ENCODE measurements at places on chromosomes 7 and 10.
A peak's percentile ranks its signal among the peaks of the same experiment; 100 is the strongest.

DNA sequence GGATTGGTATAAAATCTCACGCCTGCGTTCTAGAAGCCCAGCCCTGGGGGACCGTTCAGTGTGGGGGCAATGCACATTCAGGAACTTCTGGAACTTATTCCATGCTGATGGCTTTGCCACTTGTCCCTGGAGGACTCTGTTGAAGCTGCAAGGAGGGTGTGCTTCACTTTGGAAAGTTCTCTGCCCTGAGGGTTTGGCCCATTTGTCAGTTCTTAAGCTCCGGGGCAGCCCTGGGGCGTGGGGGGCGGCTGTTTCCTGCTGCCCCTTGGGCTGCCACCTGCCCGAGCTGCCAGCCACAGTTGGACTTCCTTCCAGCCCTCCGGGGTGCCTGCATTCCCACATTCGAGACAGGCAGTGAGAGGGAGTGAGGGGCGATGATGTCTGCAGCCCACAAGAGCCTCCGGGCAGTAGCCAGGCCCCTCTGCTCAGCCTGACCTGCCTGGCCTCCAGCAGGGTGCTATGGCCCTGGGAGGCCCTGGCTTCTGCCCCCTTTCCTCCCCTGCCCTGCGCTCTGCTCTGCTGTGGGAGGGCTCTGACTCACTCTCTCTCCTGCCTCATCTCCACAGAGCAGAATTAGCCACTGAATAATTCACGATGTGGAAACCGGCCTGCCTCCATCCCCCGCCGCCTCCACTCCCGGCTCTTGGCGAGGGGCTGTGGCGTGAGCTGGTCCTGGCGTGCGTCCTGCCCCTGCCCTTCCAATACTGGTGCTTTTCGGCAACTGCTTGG, 1.9 kb downstream of the TTYH3 start:
- peak; percentile 73 for DNase-seq

GRCh38 chr7:97021747-97022490, 2.7 kb downstream of the DLX5 start:
- DNase-seq, result no peak

GRCh38 chr7:50610521-50611277, 45.5 kb upstream of the DDC start:
- peak; percentile 78 for DNase-seq

- DNase-seq, result no peak
Measured at GRCh38 chr10:13847201-13847631, 260.5 kb downstream of the PRPF18 start.

GRCh38 chr10:22742678-22743077, 28.3 kb upstream of the PIP4K2A start:
- no peak for DNase-seq

DNA sequence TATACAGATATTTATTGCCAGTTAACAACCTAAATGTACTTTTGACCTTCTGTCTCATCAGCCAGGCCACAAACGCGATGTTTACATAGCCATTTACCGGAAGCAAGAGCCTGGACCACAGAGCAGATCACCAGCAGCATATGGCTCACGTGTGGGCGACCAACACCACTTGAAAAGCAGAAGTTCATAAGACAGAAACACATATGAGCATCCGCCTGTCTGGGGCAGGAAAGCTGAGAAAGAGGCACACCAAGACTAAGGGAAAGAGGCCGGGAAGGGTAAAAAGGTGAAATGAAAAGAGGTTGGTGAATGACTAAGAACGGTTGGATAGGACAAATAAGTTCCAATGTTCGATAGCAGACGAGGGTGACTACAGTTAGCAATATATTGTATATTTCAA, 1.3 kb downstream of the ABCB1 start:
- no peak for DNase-seq

DNA sequence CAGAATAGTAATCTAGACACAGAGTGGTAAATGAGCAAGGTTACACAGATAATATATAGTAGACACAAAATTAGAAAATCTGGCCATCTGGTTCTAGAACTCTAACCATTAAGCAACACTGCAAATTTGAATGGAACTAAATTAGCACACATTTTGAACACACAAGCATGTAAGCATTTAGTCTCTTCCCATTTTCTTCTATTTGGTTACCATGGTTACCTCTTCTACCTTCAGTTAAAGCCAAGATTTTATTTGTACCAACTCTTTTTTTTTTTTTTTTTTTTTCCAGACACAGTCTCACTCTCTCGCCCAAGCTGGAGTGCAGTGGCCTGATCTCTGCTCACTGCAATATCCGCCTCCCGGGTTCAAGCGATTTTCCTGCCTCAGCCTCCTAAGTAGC, 790.5 kb downstream of the MAGI2 start:
- DNase-seq, result no peak

DNA sequence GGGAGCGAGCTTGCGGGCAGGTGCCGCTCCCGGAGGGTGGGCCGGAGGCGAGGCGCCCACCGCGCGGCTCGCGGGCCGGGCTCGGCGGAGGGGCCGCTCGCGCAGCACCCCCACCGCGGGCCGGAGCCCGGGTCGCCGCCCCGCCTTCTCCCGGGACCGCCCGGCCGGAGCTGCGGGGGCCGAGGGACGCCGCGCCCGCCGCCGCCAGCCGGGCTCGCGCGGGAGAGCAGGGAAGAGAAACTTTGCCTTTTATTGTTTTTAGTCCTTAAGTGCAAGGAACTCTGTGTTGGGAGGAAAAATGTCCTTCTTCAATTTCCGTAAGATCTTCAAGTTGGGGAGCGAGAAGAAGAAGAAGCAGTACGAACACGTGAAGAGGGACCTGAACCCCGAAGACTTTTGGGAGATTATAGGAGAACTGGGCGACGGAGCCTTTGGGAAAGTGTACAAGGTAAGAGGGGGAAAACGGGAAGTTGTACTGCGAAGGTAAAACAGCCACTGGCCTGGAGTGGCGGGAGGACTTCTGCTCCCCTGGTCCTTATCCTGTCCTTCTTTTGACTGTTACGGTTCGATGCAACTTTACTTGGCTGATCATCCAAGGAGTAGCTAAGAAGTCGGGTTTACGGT, 620 bp downstream of the SLK start:
- DNase-seq, result no peak

DNA sequence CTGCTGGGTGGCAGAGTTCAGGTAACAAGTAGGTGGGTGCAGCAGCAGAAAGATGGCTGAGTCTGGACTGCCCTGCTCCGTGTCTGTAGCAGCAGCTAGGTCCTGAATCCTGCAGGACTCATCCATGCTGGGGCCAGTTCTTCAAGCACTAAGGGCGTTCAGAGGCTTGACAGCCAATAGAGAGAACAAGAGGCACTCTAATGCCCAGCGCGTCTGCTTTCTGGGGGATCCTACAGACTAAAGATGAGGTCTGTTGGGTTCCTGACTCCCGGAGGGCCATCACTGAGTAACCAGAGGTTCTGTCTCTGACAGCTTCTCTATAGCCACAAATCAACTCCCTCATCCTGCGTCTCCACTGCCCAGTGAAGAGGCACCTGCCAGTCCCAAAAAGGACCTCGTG, 125.5 kb downstream of the PTPN20 start:
- DNase-seq, result no peak

DNA sequence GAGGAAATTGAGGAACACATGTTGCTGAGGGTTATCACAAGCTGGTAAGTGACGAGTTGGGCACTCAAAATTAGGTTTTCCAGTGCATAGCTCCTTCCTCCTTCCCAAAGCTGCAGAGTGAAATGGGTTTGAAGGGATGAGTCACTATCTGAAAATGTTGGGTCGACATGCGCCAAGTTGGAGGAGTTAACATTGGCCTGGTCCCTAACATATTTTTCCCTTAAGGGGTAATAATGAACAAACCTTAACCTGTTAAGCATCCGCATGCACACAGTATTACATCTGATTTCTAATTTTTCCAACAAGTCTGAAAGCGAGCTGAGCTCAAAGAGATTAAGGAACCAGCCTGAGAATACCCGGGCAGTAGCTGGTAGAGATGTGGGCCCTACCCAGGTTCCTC, 20.7 kb upstream of the TECTB start:
- DNase-seq, result no peak

DNA sequence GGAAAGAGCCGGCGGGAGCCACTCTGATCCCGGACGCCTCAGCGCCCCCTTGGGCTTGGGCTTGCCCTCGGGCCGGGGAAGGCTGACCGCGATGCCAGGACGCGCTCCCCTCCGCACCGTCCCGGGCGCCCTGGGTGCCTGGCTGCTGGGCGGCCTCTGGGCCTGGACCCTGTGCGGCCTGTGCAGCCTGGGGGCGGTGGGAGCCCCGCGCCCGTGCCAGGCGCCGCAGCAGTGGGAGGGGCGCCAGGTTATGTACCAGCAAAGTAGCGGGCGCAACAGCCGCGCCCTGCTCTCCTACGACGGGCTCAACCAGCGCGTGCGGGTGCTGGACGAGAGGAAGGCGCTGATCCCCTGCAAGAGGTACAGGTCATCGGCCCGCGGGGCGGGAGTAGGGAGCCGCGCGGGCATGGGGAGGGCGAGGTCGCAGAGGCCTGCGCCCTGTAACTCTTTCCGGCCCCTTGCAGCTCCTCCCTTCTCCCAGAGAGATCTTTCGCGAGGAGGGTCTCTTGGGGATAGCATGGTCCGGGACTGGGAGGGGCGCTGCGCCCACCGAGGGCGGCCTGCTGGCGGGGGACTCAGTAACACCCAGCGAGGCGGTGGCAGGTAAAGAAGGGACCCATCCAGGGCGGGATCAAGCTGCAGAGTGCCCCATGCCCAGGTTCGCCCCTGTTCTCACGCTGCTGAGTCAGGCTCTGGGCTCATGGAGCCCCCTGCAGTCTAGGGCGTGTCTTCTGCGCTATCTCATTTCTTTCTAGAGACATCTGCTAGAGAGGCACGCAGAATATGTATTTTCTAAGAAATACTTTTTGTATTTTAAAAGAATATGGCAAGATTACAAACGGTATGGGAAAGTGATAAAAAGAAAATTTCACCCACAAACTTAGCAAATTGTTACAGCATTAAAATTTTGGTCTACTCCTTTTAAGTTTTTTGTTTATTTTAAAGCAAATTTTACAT, 687 bp downstream of the EPDR1 start:
- no peak for DNase-seq

GRCh38 chr10:8691498-8692017, 637.1 kb downstream of the GATA3 start:
- no peak for DNase-seq

- DNase-seq, result no peak
Measured at GRCh38 chr10:93722550-93722949, 20.2 kb upstream of the FRA10AC1 start.

GRCh38 chr7:139043823-139044812, 8.3 kb upstream of the ZC3HAV1L start:
- DNase-seq, result no peak

GRCh38 chr10:73344269-73344668, 14.4 kb downstream of the CFAP70 start:
- DNase-seq, result no peak

- no peak for DNase-seq
Measured at GRCh38 chr7:3691478-3692158, 390.6 kb downstream of the SDK1 start.

GRCh38 chr7:128915271-128915819, 4.8 kb upstream of the KCP start:
- no peak for DNase-seq

DNA sequence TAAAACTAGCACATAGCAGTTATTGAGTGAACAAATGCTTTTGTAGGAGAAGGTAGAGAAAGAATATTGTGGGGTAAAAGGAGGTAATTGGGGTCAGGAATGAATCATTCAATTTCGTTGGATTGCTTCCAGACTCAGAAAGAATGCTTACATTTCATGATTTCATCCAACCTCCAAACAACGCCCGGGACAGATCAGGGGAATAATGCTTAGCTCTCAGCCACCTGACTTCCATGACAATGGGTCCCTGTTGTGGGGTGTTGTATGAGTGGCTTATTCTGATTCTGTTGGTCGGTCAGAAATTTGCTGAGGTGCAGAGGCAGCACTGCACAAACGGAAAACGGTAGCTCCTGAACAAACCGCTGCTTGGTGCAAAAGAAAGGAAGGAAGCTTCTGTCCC, 24.0 kb upstream of the INPP5F start:
- DNase-seq, result peak; percentile 23

GRCh38 chr7:151687523-151688235, 168.0 kb upstream of the RHEB start:
- DNase-seq, result peak; percentile 91

DNA sequence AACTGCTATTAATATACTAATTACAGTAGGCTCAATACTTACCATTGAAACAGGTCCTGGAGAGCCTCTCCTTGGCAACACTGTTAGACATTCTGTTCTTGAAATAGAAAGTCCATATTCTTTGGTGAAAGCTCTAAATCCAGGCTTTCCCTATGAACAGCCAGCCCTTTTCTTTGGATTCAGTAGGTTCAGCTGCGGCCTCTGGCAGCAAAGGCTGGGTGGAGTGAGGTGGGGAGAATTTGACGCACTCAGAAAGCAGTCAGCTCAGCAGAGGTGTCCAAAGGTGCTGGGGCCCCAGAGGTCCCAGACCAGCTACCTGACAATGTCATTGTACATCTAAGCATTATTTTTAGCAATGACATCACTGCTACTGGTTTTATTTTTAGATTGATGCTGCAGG, 146.1 kb downstream of the GRK5 start:
- DNase-seq, result no peak

- no peak for DNase-seq
Measured at GRCh38 chr7:132518102-132518838, 58.0 kb downstream of the PLXNA4 start.

GRCh38 chr10:5655121-5655520, 11.3 kb downstream of the ASB13 start:
- no peak for DNase-seq

- no peak for DNase-seq
Measured at GRCh38 chr10:83673316-83673715, 466.0 kb upstream of the GHITM start.

GRCh38 chr10:30228417-30229036, 120.6 kb downstream of the MTPAP start:
- DNase-seq, result no peak

DNA sequence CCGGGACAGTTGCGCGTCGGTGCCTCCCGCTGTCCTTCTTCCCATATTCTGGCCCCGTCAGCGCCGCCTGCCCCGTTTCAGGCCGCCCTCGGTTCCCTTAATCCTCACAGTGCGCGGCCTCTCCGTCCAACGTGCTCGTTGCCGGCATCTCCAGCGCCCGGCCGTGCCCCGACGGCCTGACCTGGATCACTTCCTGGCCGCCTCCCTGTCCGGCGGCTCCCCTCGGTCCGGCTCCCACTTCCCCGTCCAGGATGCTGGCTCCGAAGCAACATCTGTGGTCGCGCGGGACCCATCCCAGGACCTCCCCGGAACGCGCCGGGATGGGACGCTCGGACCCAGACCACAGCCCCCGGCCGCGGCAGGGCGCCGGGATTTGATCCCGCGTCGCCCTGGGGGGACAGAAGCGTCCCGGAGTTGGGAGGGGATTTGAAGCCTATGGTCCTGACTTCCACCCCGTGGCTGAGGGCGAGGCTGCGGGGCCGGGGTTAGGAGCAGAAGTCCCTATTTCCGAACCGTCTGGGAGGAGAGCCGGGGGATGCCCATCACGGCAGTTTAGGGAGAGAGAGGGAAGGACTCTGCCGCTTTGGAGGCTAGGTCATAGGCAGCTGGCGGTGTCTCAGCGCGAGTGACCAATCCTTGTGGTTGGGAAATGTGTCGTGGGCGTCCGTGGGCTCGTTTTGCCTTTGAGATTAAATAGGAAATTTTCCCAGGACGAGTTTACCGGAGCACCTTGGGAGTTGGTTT, 53.8 kb downstream of the KCTD7 start:
- DNase-seq, result no peak

GRCh38 chr7:151133986-151134742, 33.3 kb downstream of the GBX1 start:
- no peak for DNase-seq

- peak; percentile 28 for DNase-seq
Measured at GRCh38 chr7:117750612-117751563, 122.4 kb downstream of the CTTNBP2 start.

GRCh38 chr7:96676919-96677318, 32.7 kb downstream of the SEM1 start:
- no peak for DNase-seq
